Activated effector memory CD4-positive, alpha-beta T cell treated with anti-CD3 and anti-CD28 coated beads, Interleukin-2, amount 50 U/mL, for 16 hours (primary cell): ENCODE measurements at places on chromosomes 4 and X.

DNA sequence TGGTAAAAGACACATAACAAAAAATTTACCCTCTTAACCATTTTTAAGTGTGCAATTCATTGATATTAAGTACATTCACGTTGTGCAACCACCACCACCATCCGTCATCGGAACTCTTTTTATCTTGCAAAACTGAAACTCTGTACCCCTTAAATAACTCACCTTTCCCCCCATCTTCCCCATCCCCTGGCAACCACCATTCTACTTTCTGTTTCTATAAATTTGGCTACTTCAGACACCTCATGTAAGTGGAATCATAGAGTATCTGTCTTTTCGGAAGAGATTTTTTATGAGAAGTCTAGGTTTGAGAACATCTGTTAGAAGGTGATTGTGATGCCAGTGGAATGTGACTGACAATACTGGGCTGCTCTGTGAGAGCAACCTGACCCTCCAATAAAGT is 39.8 kb upstream of the CCDC149 start:
- no peak for DNase-seq

GRCh38 chrX:10833299-10834169 is 213.1 kb upstream of the MID1 start:
- DNase-seq = no peak

DNA sequence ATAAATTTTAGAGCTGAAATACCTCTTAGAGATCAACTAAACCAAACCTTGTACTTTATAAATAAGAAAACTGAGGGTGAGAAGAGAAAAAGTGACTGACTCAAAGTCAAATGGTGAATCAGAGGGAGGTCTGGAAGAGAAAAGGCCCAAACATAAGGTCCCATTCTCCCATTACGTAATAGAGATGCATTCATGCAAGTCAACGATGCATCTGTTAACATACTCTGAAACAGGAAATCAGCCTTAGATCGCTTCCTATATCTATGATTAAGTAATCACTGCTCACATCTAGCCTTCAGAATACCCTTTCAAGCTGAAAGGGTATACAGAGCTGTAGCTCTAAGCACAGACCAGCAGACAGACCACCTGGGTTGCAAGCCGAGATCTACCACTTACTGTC is 6.5 kb downstream of the RNF150 start:
- no peak for DNase-seq

GRCh38 chrX:19879735-19880378 is 7.5 kb downstream of the SH3KBP1 start:
- DNase-seq = no peak
